ENCODE measurements at places on chromosomes 12 and 14.
A peak's percentile ranks its signal among the peaks of the same experiment; 100 is the strongest.

DNA sequence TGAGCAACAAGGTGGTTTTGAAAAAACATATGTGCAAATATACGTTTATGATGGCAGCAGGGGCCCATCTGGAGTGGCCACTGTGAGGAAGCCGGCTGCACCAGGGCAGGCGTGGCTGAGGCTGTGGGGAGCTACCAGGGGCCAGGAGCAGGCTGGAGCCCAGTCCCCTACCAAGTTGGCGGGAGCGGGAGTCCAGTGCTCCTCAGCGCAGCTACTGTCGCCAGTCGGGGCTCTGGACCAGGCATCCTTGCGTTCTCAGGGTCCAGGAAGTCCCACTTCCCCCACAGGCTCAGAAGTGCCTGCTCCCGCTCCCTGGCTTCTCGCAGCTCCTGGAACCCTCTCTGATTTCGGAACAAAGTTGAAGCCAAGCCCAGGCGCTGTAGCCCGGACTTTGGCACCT is 1377.5 kb upstream of the FLRT2 start:
- no peak for DNase-seq

GRCh38 chr12:5660238-5660637 is 228.3 kb downstream of the NTF3 start:
- DNase-seq: no peak

DNA sequence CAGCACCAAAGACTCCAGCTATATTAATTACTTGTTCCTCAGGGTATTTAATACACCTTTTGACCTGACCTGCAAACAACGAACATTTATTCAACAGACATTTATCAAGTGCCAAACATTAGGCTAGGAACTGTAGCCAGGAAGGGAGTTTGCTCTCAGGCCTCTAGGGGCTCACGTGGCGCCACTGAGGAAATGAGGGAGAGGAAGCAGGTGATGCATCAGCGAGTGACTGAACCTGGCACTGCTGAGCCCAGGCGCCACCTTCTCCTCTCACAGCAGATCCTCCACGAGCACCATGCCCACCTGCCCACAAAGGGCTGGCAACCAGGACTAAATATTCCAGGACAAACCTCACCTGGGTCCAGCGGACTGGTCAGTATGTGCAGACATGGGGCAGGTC is 50.2 kb downstream of the SETD3 start:
- DNase-seq: no peak

- peak; percentile 54 for DNase-seq
These were observed 209.6 kb downstream of the CRADD start for GRCh38 chr12:93886533-93887511.

DNA sequence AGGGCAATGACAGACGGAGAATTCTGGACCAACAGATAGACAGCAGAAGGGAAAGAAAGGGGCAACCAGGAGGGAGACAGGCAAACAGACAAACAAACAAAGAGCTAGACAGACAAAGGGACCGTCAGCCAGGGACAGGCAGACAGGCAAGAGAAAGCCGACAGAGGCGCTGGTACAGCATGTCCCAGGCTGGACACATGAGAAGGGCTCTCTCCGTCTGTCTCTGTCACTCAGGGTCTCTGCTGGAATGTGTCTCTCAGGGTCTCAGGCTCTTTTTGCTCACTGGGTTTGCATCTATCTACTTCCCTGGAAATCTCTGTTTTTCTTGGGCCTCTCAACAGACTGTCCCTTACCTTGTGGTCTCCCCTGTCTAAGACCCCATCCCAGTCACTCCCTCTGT is 8.2 kb upstream of the SMUG1 start:
- no peak for DNase-seq

GRCh38 chr12:71955970-71956369 is 17.3 kb downstream of the TPH2 start:
- DNase-seq: no peak

- DNase-seq: no peak
These were observed 10.8 kb downstream of the INF2 start for GRCh38 chr14:104700225-104700651.

- DNase-seq: no peak
These were observed 125.1 kb downstream of the APAF1 start for GRCh38 chr12:98770230-98770629.

DNA sequence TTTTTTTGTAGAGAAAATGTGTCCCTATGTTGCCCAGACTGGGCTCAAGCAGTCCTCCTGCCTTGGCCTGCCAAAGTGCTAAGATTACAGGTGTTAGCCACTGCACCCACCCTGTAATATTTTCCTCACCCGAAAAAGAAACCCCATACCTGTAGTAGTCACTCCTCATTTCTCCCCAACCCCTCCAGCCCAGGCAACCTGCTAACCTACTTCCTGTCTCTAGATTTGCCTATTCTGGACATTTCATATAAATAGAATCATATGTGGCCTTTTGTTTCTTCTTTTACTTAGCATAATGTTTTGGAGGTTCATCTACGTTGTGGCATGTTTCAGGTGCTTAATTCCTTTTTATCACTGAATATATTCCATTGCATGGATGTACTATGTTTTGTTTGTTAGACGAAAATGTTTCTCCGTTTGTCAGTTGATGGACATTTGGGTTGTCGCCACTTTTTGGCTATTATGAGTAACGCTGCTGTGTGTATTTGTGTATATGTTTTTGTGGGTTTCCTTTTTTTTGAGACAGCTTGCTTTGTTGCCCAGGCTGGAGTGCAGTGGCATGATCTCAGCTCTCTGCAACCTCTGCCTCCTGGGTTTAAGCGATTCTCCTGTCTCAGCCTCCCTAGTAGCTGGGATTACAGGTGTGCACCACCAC is 6.2 kb downstream of the ANKRD13A start:
- no peak for DNase-seq

DNA sequence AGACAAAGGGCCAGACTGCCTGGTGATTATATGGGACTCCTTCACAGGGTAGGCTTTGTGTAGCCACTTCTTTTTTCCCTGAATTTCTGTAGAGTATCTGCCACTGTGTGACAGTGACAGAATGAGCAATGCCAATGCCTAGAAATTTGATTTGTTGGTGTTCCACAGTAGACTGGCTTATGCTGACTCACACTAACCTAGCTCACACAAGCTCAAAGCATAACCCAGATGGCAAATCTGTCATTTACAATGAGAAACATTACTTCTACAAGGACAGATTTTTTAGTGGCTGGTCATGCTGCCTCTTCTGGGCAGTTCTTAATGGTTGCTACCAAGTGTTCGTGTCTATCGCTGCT is 15.9 kb downstream of the CFAP251 start:
- no peak for DNase-seq

DNA sequence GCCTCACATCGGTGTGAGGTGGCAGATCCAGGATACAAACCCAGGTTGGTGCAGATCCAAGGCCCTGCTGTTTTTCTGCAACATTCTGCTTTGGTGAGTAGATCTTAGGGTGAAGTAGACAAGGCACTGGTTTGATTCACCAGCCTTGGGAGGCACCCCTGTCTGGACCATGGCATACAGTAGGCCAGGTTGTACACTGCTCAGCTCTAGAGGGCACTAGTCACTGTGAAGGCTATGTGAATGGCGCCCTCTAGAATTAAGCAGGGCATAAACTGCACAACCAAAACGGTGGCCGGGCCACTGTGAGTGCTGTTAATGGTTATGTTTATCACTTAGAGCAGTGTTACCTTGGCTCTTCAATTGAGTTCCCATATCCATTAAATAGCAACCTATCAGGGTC is 280.6 kb upstream of the PWP1 start:
- peak; percentile 25 for DNase-seq
